ENCODE measurements at places on chromosomes 4 and X.
A peak's percentile ranks its signal among the peaks of the same experiment; 100 is the strongest.

GRCh38 chrX:133660281-133660680 is 245.0 kb upstream of the GPC4 start:
- DNase-seq, result no peak

DNA sequence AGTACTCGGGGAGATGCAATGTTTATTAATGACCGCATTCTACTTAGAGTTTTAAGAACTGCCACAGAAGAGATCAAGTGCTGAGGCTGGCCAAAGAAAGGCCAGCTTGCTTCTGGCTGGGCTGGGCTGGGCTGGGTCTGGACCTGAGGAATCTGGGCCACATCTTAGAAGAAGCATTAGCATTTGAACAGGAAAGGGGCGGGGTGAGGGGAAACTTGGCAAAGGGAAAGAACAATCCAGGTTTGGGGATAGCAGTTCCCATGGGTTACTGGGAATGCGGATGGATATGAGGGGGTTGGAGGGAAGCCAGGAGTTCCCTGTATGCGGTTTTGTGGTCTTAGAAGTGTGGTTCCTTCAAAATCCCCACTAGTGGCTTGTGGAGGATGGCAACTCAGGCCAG is 83.3 kb downstream of the CLDN34 start:
- DNase-seq, result no peak

- no peak for DNase-seq
Measured at GRCh38 chrX:151167791-151168345, 8.5 kb upstream of the GPR50 start.

DNA sequence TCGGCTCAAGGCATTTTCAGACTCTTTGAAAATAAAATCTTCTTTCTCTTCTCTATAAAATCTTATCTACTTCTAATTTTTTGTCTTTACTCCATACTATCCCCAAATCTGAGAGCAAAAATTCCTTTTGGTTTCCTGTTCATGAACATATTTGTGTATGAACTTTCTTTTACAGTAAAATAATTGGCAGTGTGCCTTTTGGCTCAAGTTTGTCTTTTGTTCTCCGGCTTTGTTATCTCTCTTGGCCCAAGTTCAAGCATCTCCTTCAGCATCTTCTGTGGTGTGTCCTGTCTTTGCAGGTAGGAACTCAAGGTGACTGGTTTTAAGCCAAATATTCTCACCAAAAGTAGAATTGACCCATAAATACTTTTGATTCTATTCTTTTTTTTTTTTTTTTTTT is 276.6 kb upstream of the FAT1 start:
- DNase-seq, result no peak

DNA sequence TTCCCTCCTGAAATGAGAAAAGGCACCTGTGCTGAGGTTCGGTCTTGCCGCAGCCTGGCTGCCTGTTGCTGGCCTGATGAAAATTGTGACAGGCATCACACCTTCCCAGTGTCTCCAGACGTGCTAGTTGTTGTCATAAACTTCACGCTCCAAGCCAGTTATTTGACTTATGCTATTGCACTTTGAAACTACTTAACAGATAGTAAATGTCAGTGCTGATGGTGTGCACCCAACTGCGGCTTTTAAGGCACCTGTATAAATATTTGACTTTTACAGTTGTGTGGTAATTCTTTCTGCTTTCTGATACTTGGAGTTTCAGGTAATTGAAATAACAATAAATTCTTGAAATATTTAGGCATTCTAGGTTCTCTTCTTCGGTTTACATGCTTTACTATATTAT is 1.8 kb downstream of the WWC2 start:
- no peak for DNase-seq

- DNase-seq, result no peak
Measured at GRCh38 chr4:181647396-181648147, 595.6 kb upstream of the TENM3 start.

DNA sequence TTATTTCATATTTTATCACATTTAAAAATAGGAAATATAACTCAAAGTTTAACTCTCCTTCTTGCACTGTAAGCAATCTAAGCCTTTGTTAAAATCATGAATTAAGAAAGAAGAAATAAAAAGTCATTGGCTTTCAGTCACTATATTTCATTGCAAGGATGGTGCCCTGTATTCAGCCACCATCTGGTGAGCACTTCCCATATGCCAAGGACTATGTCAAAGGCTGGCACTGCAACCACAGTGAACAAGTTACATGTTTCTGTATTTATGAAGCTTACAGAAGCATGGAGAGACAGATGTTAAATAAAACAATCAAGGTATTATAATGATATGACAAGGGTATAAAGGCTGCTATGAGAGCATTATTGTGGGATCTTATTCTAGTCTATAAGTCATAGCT is 68.6 kb downstream of the PRKG2 start:
- DNase-seq, result no peak

GRCh38 chrX:41419082-41419481 is 28.1 kb upstream of the NYX start:
- DNase-seq, result no peak

GRCh38 chr4:56467284-56468096 is at the start of gene SRP72:
TSS of gene SRP72 (plus strand) at chr4:56467617. CDS start at chr4:56467636, 19 bp downstream.
- DNase-seq, result peak; percentile 86

GRCh38 chrX:100662796-100663195 is 18.8 kb downstream of the SRPX2 start:
- DNase-seq, result no peak

DNA sequence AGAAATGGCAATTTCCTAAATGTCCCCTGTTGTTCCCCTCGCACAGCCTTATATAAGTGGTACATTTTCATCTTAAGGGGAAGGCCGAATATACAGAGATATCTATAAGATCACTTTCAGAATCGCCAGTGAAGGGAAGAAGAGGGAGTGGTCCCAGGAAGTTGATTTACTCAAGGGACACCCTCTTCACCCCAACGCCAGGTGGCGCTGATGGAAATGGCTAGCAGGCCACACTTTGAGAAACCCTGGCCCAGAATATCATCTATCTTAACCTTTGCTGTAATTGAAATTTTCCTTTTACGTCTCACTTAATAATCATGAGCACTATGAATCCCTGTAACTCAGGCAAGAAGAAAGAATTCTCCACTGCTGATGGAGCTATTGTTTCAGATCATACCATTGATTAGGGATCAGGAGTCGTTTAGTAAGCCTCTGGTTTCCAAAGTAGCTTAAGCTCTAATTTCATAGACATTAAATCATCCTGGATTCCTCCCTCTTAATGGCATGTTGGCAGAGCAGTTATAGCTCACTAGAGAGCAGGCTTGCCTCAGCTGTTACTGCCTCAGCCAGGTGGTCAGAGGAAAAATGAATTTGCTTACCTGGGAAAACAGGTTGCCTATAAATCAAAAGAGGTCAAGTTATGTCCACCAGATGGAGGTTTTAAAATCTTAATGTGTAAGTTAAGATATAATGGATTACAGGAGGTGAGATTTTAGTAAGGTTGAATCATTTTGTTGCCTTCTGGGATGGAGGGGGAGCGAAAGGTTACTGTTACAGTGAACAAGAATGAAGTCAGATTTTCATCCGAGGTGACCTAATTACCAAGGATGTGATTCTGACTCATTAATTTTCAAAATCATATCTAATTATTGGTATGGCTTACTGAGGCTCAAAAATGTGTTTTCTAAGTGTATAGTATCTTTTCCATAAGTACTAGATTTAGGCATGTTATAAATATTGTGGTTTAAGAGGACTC is 941.2 kb upstream of the TENM3 start:
- peak; percentile 78 for DNase-seq

GRCh38 chrX:6149060-6149872 is 79.4 kb downstream of the NLGN4X start:
- peak; percentile 99 for DNase-seq

GRCh38 chrX:21559417-21559816 is 98.7 kb downstream of the KLHL34 start:
- DNase-seq, result no peak

- no peak for DNase-seq
Measured at GRCh38 chrX:2492531-2493218, 8.1 kb downstream of the DHRSX start.

DNA sequence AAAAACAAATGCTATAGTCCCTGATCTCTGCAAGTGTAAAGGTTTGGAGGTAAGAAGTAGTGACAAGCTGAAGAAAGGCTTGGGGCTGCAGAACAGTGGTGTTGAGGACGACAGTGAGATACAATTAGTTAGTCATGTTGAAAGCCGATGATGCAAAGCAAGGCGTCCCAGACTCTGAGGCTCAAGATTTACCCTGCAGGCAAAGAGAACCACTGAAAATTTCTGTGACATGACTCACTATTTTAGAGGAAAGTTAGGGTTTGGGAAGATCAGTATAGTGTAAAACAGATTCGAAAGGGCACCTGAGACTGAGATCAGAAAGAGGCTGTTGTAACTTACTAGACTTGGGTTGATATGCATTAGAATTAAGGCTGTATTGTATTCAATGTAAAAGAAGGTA is 281.3 kb upstream of the FTHL17 start:
- DNase-seq, result no peak

DNA sequence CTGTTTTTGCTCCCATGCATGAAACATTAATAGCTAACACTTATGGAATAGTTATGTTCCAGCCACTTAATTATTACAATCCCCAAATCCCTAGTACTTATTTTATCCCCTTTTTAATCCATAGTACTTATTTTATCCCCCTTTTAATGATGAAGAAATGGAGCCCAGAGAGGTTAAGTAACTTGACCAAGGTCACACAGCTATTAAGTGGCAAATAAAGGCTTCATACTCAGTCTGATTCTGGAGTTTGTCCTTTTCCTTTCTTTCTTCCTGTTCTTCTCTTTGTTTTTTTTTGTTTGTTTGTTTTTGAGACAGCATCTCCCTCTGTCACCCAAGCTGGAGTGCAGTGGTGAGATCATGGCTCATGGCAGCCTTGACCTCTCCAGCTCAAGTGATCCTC is 2.2 kb downstream of the NKAP start:
- no peak for DNase-seq

DNA sequence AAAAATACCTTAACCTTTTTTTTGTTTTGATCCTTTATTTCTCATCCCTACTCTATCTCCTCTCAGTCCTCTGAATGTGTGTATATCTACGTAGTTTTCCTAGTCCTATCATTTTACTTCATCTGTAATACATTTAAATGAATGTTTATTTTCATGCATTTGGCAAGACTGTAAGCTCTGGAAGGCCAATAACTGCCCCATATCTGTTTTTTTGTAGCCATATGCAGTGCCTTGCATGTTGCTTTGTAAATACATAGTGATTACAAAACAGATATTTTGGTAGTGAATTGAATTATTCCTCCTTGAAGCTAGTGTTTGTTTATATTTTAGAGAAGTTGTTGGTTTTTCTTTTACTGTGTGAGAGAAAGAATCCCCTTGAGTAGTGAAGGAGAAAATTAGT is 450.2 kb downstream of the PCDH18 start:
- DNase-seq, result no peak

- DNase-seq, result no peak
Measured at GRCh38 chrX:9670136-9670814, 95.4 kb downstream of the GPR143 start.

DNA sequence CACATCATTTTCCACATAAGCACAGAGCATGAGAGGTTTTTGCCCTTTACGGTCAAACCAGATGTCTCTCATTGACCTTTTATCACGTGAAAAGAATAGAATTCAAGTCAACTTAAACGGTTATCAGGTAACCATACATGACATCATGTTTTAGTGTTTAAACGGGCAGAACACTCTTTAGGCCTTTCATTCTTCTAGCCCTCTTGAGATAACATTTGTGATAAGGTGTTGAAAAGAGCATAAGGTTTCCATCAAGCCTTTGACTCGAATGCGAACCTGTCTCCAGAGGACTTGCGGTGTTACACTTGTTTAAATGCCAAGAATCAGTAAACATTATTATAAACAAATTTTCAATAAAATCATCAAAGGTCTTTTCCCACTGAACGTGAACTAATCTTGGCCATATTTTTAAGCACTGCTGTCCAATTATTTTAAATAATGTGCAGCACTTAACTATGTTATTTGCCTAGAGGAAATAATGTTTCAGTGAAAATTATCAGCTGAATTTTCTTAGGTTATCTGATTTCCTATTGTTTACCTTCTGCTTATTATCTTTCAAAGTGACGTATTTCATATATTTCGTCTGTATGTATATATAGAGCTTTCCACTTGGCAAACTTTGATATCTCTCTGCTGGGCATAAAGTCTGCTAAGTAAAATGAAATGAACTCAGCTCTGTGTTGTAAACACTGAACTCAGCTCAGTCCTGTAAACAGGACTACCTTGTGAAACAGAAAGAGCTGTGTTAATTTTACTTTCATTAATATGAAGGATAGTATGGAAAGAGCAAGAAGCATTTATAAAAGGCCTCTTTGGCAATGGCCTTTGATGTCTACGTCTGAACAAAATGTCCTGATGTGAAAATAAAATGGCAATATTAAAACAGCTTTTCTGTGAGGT is 33.3 kb downstream of the TENM3 start:
- no peak for DNase-seq

GRCh38 chr4:5371415-5372190 is 320.3 kb downstream of the STK32B start:
- no peak for DNase-seq

DNA sequence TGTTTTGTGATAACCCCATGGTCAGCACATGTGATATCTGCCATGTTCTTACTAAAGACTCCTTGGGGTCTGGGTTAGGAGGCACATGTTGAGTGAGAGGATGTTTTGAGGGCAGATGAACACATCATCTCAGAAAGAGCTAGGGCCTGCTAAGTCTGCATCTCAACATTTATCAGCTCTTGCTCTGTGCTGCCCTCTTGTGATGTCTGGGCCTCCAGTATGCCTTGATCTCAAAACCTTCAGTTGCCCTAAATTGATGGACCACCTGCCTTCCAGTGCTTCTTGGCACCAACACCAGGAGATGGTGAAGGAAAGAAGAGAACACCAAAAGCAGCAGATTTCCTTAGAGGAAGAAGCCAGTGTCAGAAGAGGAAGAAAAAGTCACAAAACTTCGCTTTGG is 22.5 kb downstream of the MID1 start:
- peak; percentile 24 for DNase-seq

Data from NCI-H1092 treated with DMSO at 0.1 percent for 48 hours (cell line).